ENCODE measurements at places on chromosomes 2 and 18. TPM values are rescaled to one million over a fixed set of nuclear protein-coding genes. Genes with fewer than 3 reads are reported as not detected.

- no peak for DNase-seq
Measured at GRCh38 chr2:192448881-192449280, 254.1 kb upstream of the TMEFF2 start.

DNA sequence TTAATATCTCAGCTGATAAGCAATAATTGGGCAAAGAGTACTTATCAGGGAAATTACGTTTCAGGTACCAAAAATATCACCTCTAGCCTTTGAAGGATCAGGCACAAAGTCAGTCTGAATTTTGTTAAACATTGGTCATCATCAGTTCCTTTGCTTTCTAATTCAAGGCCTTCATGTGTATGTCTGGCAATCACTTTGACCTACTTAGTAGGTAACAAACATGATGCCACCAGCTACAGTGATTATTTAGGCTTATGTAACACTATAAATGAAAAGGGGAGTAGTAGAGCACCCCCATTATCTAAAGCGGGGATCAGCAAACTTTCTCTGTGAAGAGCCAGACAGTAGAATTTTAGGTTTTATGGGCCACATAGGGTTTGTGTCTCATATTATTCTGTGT, 75.1 kb downstream of the RTN4 start:
- DNase-seq = no peak

GRCh38 chr18:64592246-64592645, 443.4 kb upstream of the LINC00305 start:
- DNase-seq = no peak

DNA sequence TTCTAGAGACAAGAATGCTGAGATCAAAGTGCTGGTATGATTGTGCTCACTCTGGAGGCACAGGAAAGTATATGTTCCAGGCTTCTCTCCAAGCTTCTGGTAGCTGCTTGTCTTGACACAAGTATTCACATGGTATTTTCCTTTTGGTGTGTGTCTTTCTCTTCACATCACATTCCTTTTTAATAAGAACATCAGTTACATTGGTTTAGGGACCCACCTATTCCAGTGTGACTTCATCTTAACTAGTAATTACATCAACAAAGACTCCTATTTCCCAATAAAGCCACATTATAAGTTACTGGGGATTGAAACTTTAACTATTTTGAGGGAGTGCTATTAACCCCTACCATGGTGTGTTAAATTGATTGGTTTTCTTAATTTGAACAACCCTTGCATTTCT, 119.1 kb downstream of the FSIP2 start:
- peak; percentile 40 for DNase-seq

DNA sequence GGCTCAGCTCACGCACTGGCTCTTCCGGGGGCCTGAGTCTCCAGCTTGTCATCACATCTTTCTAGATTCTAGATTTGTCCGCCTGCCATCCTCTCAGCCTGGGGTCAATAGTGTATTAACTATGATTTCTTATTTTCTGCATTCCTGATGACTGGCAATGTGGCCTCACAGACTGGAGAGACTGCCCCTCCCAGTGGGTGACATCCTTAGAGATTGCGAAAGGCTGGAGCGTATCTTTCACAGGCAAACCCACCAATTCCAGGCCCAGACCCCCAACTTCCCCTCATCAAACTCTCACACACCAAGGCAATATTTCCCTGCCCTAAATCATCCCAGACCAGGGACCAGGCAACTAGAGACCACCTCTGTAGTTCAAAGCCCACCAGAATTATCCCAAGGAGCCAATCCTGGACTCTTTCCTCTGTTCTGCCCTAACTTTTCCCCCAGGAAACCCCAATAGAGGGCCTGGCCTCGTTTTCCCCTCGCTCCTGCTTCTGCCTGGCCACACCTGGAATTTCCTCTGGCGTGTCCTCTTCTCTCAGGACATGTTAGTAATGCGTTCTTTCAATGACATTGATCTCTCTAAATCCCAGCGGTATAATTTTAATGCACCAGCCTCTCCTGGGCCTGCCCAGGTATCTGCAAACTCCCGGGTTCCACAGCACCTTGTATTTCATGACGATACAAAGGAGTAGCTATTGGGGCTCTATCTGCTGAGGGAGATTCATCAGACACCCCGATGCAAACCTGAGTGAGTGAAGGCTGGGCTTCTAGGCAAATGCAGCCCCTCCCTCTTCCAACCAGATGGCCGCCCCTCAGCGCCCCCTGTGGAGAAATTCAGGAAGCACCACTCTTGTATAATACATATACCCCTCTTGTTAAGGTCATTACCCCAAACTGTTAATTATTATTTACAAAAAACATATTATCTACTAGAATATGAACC, 2.4 kb upstream of the KCNF1 start:
- DNase-seq = no peak

DNA sequence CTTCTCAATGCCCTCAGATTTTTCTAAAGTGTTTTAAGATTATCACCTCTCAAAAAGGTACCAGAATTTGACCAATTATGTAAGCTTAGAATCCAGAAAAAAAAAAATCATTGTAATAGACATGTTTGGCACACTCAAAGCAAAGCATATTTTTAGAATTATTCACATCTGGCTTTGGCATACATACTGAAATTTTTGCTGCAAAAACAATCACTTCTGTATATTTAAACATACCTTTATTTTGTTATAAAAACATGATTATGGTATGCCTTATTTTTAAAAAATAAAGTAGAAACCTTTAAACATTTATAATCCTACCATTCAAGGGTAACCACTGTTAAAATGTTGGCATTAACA, 143.3 kb downstream of the ESCO1 start:
- DNase-seq = no peak

DNA sequence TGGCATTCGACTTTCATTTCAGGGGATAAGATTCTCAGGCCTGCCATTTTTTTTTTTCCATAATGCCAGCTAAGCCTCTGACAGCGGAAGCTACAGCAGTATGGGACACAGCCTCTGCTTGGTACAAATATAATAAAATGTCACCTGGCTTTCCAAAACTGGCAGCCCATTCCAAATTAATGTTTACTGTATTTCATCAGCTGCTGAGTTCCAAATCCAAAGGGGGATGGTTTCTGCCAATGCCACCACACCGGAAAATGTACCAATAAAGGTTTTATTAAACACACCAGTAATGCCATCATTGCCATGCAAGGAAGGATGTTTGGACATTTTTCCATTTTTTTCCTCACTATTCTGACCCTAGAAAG, 275.8 kb upstream of the CCDC68 start:
- DNase-seq = no peak

- peak; percentile 9 for DNase-seq
Measured at GRCh38 chr2:37230581-37230980, 815 bp downstream of the CEBPZ start.

Gene COL3A1
- total RNA-seq = 602 TPM

Gene FBXO11
- 22.1 TPM for total RNA-seq

- DNase-seq = peak; percentile 5
Measured at GRCh38 chr2:151657667-151658076, 76.6 kb downstream of the NEB start.

GRCh38 chr2:98093611-98094010, 6.6 kb downstream of the VWA3B start:
- no peak for DNase-seq
